HT1080 (cell line): ENCODE measurements at places on chromosomes 13 and 19. TPM values are rescaled to one million over a fixed set of nuclear protein-coding genes. Genes with fewer than 3 reads are reported as not detected.

The ZNF69 gene
- total RNA-seq = not detected in 2 replicates

The SULT2A1 gene
- not detected in 2 replicates for total RNA-seq

The TMEM255B gene
- 0.26 TPM in 1 of 2 replicates, not detected in the other for total RNA-seq

The SPINT2 gene
- total RNA-seq = 0.21 and 0.27 TPM in 2 replicates

The ZNF600 gene
- 0.17 and 0.50 TPM in 2 replicates for total RNA-seq

The MBOAT7 gene
- 82.4 and 104 TPM in 2 replicates for total RNA-seq

The C19orf67 gene
- total RNA-seq = 0.23 TPM in 1 of 2 replicates, not detected in the other

The MEDAG gene
- total RNA-seq = not detected in 2 replicates

The TMC4 gene
- 1.2 TPM in 1 of 2 replicates, not detected in the other for total RNA-seq

The BST2 gene
- total RNA-seq = 1.2 TPM in 1 of 2 replicates, not detected in the other

The CFAP97D2 gene
- not detected in 2 replicates for total RNA-seq

The DUS3L gene
- total RNA-seq = 56.5 and 71.8 TPM in 2 replicates

The CDC42EP5 gene
- total RNA-seq = 1.7 and 1.8 TPM in 2 replicates

The PPP1R13L gene
- 18.9 and 34.3 TPM in 2 replicates for total RNA-seq
